ENCODE measurements at places on chromosomes 5 and 9.

- no peak for DNase-seq
Observed at GRCh38 chr5:88824141-88824540, 58.8 kb downstream of the MEF2C start.

DNA sequence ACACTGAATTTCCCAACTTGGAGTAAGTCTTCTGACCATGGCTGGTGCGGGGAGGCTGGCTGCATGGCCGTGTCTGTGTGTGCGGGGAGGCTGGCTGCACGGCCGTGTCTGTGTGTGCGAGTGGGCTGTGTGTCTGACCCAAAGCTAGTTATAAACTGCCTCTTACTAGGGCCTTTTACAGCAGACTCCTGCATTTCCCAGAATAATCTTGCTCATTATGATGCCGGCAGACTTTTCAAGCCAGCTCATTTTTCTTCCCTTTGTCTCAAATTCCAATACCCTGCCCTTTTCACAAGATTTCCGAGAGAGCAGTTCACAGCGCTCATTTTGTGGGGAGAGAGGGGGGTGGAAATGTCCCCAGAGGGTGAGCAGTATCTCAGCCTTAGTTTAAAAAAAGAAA lies 470.7 kb upstream of the BRINP1 start:
- peak; percentile 11 for DNase-seq

DNA sequence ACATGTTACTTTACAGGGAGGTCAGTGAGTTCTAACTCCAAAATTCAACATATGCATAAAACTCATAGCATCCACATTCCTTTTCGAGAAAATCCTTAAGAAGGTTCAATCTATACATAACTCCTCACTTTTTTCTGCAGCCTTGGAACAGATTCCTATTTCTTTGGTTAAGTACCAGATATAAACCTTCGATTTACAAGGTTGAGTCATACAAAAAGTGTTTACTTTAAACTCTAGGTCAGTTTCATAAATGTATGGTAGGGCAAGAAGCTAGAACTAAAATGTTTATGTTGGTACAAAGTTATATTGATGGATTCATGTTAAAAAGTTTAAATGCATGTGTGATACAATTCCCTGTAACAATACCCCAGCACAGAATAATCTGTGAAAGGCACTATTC lies 19.4 kb downstream of the CDKN2AIPNL start:
- no peak for DNase-seq

- DNase-seq, result no peak
Observed at GRCh38 chr5:150895431-150896428, 9.1 kb downstream of the ZNF300 start.

GRCh38 chr9:130779153-130779855 lies 55.8 kb upstream of the ABL1 start:
- peak; percentile 66 for DNase-seq

DNA sequence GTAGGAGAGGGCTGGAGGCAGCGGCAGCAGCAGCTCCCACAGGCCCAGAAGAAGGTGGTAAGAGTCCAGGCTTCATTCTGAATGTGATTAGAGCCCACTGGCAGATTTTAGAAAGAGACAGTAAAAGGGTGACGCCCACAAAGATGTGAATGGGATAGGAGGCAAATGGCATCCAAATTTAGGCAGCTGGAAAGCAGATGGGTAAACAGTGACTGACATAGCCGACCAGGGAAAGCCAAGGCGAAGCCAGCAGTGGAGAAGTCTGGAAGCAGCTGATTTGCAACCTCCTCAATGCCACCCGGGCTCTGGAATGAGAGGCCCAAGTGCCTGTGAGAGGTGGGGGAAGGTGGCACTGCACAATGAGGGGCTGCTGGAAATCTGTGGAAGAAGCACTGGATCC lies 103.3 kb downstream of the C5orf15 start:
- DNase-seq, result no peak

DNA sequence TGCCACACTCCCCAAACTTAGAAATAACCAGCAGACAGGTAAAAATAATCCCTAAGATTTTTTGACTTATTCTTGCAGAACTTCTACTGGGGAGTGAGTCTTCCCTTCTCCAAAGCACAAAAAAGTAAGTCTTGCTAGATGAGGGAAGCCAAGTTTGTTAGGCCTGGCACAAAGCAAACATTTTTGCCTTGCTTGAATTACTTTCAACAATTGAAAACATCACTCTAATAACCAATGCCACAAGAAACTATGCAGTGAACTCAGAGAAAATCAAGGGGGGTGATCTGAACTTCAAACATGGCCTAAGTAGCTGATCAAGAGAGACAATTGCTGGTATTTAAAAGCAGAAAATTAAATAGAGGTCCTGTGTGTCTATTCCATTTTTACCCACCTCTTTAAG lies 123.6 kb upstream of the SLC1A3 start:
- no peak for DNase-seq

DNA sequence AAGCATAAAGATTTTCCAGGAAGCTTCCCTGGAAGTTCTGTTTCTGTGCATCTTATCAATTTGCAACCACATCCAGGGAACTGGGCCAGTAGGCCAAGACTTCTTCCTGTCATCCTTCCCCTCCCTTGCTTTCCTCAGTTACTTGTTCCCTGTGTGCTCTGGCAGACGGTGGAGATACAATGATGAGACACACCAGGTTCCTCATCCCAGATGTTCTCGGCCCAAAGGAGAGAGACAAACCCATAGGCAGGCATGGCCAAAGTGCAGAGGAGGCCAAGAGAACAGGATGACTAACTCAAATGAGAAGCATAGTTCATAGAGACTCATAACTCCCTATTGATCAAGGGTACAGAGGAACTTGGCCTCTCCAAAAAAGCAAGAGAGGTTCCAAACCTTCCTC lies 652.6 kb downstream of the CCDC171 start:
- peak; percentile 52 for DNase-seq

- DNase-seq, result no peak
Observed at GRCh38 chr9:90839183-90839728, 37.6 kb downstream of the SYK start.

DNA sequence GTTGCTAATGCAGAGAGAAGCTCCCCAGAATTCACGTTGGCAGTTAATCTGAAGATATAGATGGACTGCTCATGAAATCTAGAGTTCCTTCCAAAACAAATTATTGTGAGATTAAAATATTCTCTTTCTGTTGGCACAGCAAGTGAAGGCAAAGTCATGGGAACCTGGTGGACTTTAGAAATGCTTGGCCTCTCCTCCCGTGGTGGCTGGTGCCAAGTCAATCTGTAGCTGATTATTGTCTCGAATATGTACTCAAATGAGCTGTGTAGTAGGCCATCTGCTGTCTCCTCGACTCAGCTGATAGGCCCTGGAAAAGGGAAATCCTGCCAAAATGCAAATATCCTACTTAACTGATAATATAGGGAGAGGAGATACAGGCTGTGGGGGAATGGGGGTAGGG lies 69.3 kb downstream of the DAPK1 start:
- peak; percentile 76 for DNase-seq

DNA sequence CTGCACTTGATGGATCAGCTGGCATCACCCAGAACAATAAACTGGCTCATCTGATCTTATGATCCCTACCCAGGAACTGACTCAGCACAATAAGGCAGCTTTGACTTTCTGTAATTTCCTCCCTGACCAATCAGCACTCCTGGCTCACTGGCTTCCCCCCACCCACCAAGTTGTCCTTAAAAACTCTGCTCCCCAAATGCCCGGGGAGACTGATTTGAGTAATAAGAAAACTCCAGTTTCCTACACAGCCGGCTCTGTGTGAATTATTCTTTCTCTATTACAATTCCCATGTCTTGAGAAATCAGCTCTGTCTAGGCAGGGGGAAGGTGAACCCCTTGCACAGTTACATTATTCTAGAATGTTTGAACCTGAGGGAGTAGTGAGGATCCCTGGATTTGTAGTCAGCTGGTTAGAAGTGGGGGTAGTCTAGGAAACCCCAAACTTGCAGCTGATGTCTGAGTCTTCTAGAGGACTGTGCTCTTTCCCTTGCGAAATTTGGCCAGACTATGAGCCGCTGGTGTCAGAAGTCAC lies 111.7 kb upstream of the NEK6 start:
- no peak for DNase-seq

GRCh38 chr5:61620699-61621182 lies 288.7 kb downstream of the ZSWIM6 start:
- no peak for DNase-seq
